Cardiac fibroblast (primary cell): ENCODE measurements at places on chromosomes 12 and 14.

DNA sequence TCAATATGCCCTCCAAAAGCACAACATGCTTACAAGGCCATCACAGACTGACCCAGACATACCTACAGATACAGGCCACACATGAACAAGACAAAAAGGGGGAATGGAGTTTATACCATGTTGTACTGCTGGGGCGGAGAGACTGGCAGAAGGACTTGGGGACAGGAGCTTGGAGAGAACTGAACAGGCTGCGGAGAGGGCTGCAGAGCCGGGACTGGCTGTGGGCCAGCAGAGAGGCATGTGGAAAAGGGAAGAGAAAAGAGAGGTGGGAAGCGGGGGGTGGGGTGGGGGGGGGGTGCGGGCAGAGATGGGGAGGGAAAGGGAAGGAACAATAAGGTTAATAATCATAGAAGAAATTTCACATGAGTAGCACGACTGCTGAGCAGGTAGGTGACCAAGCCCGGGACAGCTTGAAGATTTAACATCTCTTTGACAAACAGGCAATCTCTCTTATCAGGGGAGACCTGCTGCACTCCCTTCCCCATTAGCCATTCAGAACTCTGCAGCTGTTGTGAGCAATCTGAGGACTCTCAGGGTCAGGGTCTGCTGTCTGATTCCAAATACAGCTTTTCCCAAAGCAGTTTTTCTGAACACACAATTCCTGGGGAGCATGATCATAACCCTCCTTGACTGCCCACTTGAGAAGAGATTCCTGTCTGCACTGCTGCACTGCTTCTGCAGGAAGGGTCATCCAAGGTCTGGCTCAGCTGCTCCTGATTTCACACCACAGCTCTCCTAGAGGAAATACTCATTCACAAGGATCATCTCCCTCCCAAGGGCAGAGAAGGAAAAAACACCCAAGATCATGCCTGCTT lies 21.6 kb upstream of the STAC3 start:
- DNase-seq: no peak

GRCh38 chr14:94961386-94962165 lies 191.7 kb upstream of the GSC start:
- DNase-seq: no peak

DNA sequence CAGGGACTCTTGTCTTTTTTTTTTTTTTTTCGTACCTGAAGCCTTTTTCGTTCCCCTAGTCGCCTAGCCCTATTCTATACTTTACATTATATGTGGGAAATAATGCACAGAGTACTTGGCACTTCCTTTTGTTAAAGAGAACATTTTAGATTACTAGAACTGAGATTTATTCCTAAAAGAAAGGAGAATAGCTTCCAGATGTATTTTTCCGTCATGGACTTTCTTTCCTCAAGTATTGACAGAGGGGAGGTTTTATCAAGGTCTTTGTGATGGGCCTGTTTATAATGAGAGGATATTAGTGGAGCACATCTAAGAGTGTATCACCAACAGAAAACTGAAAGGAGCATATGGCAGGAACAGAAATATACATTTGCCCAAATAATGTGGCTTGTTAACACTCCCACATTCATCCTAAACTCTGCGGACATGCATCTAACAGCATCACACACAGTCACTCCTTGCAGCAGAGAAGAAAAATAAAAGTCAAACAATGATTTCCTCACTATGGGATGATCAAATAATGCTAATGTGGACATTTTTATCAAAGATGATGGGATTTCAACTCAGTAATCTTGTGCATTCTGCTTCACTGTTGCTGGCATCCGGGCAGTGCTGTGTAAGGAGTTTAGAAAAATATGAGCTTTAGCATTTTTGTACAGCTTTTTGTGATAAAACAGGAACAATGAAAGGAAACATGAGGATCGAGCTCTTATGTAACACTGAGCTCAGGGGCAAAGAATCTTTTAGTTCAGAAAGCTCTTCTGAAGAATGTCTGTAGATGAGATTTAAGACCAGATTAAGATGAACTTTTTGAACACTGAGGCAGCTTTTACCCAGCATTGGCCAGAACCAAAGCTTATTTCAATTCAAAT lies 183.1 kb downstream of the EGLN3 start:
- DNase-seq: peak; percentile 83

DNA sequence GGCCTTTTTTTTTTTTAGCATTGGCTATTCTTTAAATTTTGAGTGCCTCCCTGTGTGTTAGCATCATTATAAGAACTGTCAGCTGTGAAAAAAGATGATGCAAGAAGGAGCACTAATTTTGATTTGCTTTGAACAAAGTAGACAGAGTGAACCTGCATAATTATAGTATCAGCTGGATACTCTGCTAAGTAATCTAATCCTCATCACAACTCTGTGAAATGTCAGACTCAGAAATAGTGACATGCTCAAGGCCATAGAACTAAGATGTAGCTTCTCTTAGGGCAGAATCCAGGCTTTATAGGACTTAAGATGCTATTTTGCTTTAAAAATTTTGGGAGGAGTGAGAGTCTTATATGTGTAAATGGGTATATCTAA lies 31.9 kb downstream of the FBXO34 start:
- DNase-seq: no peak

DNA sequence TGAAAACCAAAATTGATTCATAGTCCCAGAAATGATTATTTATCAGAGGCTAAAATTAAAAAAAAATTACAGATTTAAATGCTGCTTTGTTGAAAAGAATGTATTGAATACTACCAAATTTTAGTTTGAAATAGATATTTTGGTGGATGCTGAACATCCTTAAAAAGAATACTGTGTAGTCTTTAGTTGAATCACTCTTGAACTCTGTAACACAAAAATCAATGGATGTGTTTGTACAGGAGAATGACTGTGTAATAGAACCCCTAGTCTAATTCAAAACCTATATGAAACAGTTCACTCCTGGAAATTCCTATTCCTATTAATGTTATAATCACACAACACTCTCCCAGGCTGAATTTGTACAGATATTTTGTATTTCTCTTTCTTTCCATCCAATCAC lies 1.5 kb upstream of the TSPAN8 start:
- no peak for DNase-seq

DNA sequence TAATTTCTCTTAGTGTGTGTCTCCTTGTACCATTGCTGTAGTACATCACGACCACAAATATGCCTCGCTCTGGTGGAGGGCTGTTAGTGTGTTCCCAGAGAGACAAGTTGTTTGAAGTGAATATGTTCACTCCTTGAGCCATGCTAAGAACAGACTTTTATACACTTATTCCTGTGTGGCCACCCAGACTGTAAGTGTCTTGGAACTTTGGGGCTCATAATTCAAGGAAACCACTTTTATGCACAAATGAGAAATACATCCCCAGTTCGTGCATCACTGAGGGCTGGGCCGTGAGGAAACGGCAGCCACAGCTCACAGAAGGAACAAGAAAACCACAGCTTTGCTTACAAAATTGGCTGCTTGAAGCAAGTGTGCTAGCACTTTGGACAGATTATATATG lies 362.2 kb upstream of the DDHD1 start:
- no peak for DNase-seq
